Left renal cortex interstitium (tissue), 4 donors: ENCODE measurements at places on chromosomes 7 and 10. TPM values are rescaled to one million over a fixed set of nuclear protein-coding genes. Genes with fewer than 3 reads are reported as not detected.

DNA sequence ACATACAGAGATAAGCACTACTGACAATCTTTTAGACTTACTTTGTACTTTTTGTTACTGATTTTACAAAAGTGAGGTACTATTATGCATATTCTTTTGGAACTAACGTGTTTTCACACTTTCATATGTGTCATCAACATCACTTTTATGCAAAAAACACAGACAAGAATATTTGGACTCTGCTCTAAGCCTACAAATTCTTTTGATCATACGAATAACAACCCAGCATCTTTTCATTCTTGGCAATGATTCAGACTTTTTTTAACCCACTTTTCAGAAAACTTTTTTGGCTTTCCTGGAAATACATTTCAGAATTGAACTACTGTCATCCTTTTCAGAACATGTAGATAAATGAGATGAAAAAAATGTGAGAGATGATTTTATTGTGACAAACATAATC lies 30.2 kb downstream of the USP6NL start:
- DNase-seq = no peak

DNA sequence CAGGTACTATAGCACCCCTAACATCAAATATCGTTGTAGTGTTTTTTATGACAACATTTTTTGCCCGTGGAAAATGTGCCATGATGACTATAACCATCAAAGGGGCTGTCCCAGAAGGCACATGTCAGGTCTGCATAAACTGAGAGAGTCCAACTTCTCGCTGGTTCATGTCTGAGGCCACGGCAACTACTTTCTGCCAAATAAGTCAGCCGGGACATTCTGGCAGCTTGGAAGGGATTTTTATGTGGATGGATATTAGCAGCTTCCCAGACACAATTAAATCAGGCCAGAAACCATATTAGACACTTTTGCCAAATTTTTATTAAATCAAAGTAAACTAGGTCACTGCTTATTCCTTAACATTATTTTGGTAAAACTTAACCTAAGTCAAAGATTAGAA lies 477.4 kb upstream of the FZD8 start:
- DNase-seq = no peak

DNA sequence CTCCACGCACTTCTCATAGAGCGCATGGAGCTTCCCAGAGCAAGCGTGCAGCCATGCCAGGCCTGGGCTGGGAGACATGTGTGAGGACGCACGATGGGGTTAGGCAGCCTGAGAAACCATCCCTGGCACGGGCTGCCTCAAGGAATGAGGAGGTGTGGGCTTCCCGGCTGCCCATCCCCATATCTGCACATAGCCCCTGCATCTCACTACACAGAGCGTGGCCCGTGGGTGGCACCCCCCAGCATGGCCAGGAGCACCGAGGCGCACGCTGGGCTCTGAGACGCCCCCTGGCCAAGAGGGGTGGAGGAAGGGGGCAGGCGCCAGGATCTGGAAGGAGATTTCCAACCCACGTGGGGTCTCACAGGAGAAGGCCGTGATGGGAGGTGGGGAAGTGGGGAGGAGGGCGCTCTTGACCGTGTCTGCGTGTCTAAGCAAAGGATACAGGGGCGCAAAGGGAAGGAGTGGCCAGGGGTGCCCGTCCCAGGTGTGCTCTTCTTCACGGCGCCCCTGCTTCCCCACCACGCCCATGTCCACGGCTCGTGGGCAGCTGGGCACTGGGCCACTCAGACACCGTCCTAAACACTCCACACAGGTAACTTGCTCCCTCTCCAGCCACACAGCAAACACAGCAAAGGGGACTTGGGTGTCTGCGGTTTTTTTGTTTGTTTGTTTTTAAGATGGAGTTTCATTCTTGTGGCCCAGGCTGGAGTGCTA lies 340.5 kb downstream of the PTPRN2 start:
- no peak for DNase-seq

DNA sequence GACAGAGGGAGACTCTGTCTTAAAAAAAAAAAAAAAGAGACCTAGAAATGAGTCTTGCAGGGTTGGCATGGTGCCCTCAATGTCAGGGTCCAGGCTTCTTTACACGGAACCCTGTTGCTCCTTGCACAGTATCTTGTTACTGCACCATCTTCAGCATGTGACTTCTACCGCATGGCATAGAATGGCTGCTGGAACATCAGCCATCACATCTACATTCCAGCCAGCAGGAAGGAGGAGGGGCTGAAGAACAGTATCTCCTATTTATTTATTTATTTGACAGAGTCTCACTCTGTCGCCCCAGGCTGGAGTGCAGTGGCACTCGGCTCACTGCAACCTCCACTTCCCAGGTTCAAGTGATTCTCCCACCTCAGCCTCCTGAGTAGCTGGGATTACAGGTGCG lies 3.7 kb upstream of the ACHE start:
- DNase-seq = no peak

DNA sequence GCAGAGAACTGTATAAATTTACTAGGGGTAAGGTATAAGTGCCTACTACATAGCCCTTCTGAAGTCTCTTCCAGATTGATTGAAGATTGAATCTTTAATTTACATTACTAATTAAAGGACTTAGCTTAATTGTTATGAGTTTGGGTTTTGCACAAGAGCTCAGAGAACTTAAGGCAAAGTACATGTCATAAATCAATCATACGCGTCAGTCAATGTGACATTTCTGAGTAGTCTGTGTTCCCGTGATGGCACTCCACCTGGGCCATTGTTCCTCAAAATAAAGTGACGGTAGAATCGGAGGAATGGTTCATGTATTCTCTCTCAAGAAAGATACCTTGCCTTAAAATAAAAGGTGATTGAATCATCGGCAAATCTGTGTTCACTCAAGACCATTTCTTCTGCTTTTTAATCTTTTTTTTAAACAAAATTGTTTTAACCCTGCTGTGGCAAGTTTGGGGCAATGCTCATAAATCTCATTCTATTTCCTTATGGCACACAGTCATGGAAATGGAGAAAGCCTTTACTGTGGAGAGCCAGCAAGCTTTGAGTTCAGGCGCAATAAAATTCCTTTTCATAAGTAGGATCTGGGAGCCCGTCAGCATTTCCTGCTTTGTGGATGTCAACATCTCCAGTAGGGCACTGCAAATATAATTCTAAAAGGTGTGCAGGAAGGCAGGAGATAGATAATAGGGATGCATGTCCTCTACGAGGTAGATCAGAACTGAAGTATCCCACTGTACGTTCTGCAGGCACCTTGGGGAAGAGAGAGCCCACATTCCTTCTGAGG lies 427.4 kb downstream of the GATA3 start:
- DNase-seq = no peak

DNA sequence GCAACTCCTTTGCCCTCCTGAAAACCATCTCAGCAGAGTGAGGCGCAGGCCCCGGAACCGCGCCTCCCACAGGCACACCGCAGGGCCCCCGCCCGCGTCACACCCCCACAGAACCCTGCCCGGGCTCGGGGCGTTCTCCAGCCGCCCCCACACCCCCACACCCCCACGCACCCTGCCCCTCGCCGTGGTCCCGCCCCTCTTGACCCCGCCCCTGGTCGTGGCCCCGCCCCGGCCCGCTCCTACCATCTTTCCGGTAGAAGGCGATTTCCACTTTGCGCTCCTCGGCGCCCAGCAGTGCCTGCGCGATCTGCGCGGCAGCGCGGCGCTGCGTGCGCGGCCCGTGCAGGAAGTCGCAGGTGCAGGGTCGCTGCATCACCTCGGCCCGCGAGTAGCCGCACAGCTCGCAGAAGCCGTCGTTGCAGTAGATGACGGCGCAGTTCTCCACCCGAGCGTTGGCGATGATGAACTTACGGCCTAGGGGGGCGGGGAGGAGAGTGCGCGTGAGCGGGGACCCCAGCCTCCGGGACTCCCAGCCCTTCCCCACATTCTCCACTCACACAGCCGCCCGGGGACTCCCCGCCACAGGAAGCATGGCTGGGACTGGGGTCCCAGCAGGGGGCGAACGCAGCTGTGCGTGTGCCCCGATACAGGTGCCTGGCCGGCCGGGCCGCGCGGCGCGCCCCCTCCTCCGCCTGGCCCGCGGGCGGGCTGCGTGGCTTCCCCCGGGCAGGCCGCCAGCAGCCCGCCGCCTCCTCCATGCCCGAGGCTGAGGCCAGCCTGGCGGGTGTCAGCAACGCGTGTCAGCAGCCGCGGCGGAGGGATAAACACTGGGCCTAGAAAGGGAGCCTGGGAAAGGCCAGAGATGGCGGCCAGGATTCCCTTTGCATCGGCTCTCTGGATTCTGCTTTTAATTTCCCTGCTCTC lies 3.4 kb downstream of the KCNH2 start:
- no peak for DNase-seq

DNA sequence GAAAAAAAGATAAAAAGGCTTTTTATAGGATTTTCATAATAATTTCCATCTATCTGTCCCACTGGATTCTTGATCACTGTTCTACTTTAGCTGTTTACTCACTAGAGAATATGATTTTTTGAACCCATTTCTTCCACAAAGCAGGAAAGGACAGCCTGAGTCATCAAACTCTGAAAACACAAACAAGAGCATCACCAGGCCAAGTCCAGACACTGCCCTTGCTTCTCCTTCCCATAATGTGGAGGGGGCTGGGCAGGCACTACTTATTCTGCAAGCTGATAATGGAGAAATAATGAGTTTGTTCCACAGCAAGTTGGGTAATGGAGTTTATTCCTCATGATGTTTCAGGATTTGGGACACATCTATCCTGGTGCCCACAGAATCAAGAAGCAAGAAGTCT lies 13.0 kb upstream of the KCNIP2 start:
- no peak for DNase-seq

GRCh38 chr10:103784723-103785418 lies 70.5 kb downstream of the SH3PXD2A start:
- no peak for DNase-seq

DNA sequence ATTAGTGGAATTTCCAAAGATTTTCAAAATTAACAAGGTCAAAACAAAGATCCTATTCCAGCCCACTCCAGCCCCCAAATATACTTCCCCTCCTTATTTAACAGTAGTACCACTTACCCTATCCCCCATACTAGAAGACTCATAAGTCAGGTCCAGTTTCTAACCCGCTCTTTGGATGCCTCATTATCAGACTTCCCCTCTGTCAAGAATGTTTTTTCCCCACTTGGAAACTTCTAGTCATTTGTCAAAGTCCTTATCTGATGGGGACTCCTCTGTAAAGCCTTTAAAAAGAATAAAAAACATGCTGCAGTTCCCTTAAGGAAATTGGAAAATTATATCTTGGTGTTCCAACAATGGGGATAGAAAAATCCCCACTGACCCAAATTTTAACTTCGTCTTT lies 70.1 kb downstream of the IMMP2L start:
- DNase-seq = no peak

- no peak for DNase-seq
Measured at GRCh38 chr7:20269726-20270125, 52.5 kb upstream of the MACC1 start.

GRCh38 chr10:23439961-23440889 lies 1.4 kb downstream of the OTUD1 start:
- DNase-seq = no peak

- no peak for DNase-seq
Measured at GRCh38 chr10:72426986-72427385, 72.3 kb upstream of the DNAJB12 start.

DNA sequence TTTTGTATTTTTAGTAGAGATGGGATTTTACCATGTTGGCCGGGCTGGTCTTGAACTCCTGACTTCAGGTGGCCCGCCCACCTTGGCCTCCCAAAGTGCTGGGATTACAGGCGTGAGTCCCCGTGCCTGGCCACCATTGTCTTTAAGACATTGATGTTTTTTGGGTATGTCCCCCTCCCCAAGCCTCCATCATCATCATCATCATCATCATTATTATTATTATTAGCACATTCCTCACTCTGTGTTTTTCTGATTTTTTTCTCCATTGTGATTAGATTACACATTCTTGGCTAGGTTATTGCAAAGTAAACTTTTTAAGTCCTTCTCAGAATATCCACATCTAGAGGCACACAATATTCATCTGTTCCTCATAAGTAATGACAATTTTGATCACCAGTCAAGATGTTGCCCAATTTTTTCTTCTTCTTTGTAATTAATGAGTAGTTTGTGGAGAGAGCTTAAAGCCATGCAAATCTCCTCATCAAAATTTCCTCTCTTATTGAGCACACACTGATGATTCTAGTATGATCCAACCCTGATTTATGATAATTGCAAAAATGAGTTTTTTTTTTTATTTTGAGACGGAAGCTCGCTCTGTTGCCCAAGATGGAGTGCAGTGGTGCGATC lies 47.5 kb downstream of the EPC1 start:
- DNase-seq = no peak

DNA sequence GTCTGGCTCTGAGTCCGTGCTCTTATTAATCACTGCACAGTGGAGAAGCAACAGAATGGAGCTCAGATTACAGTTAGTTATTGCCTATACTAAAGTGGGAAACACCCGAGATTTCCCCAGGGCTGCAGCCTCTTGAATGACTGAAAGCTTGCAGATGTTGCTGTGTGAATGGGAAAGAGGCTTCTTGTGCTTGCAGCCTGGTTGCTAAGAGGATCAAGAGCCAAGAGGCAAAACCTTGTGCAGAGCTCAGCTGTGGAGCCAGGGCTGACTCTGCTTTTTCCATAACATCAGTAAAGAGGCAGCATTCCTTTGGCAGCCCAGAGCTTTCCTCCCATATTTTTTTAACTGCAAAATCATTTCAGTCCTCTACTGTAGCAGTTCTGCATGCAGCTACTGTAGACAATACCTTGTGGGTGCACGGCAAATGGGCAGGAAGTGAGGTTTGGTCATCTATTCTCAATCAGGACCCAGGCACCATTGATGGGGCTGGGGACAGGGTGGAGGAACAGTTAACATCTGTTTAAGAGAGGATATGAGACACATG lies 86.5 kb downstream of the RALA start:
- no peak for DNase-seq

GRCh38 chr7:55438757-55439525 lies 73.8 kb downstream of the LANCL2 start:
- DNase-seq = no peak

GRCh38 chr10:47381103-47381395 lies 3.0 kb downstream of the ZNF488 start:
- DNase-seq = no peak

Gene GCK
- 3.7 TPM for polyA plus RNA-seq

Gene HHEX
- 9.5 TPM for polyA plus RNA-seq

Gene RGS10
- polyA plus RNA-seq = 33.5 TPM

Gene MAGI2
- 38.7 TPM for polyA plus RNA-seq

Gene BRAF
- polyA plus RNA-seq = 19.3 TPM

Gene CYP2C19
- polyA plus RNA-seq = not detected

Gene LAMB4
- polyA plus RNA-seq = 4.9 TPM

Gene NPY4R
- polyA plus RNA-seq = not detected

Gene PLEKHA8
- polyA plus RNA-seq = 20.5 TPM

Gene NEBL
- 75.5 TPM for polyA plus RNA-seq

Gene CLIP2
- polyA plus RNA-seq = 26.7 TPM

Gene SEC31B
- 30.5 TPM for polyA plus RNA-seq

Gene CHAT
- not detected for polyA plus RNA-seq

Gene C10orf67
- 1.9 TPM for polyA plus RNA-seq
